ENCODE measurements at places on chromosomes 11 and 22. TPM values are rescaled to one million over a fixed set of nuclear protein-coding genes. Genes with fewer than 3 reads are reported as not detected.

DNA sequence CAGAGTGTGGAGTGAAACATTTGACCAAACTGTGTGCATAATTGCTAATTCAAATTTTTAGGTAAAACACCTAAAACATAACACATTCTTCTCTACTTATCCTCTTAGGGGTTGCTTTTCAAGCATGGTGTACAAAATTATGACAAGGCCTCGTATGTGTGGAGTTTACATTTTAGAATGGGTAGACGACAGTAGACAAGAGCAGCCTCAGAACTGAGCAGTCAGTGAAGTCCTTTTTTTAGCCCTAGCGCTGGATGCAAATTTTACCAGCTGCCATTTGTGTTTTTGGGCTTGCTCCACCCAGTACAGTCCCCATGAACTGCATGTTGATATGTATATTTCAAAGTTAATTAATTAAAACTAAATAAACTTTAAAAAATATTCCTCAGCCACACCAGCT lies 64.7 kb upstream of the TOP3B start:
- DNase-seq: no peak

DNA sequence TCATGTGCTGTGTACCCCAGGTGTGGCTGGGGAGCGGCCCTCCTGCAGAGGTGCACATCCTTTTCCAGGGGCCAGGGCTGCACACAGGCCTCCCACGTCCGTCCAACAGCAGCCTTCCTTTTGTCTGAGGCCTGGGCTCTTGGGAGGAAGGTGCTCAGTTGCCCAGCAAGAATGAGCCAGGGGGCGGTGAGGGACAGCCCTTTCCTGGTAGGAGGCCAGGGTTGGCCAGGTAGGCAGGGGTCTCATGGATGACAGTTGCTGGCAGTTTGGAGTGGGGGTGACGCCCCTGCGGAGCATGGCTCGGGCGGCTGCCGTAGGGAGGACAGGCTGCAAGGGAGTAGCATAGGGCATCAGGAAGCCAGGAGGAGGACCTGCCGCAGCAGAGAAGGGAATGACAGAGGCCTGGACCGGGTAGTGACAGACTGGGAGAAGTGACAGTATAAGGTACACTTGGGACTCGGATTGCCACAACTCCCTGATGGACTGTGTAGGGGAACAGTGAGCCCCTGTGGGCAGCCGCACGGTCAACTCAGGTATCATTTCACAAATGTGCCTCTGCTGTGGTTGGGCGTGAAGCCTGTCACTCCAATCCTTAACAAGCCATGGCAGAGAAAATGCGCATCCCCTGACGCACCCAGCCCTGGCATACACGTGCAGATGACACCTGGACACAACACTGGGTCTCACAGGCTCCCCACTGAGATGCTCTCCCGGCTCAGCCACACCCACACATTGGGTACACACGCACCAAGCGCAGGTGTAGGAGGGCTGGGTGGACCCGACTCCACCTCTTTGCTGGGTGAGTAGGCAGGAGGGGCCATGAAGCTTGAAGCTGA lies 79.7 kb downstream of the DGCR2 start:
- DNase-seq: no peak

DNA sequence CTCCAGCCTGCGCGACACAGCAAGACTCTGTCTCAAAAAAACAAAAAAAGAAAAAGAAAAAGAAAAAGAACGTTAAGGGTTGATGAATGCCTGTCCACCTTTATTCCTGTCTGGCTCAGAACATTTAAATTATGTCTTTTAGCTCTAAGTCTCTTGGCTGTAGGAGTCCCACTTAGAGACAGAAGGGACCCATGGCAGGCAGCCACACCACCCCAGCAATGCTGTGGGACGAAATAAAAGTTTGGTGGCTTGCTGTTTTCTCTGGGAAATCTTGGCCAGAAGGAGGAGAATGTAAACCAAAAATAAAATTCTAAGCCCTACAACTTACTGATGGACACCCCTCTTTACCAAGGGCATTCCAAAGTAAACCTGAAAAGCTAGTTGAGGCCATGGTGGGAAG lies 38.9 kb upstream of the GNAZ start:
- DNase-seq: no peak

The HIPK3 gene
- total RNA-seq: 50.5 TPM

The PATE2 gene
- not detected for total RNA-seq

The CDC42BPG gene
- total RNA-seq: 4.1 TPM

DNA sequence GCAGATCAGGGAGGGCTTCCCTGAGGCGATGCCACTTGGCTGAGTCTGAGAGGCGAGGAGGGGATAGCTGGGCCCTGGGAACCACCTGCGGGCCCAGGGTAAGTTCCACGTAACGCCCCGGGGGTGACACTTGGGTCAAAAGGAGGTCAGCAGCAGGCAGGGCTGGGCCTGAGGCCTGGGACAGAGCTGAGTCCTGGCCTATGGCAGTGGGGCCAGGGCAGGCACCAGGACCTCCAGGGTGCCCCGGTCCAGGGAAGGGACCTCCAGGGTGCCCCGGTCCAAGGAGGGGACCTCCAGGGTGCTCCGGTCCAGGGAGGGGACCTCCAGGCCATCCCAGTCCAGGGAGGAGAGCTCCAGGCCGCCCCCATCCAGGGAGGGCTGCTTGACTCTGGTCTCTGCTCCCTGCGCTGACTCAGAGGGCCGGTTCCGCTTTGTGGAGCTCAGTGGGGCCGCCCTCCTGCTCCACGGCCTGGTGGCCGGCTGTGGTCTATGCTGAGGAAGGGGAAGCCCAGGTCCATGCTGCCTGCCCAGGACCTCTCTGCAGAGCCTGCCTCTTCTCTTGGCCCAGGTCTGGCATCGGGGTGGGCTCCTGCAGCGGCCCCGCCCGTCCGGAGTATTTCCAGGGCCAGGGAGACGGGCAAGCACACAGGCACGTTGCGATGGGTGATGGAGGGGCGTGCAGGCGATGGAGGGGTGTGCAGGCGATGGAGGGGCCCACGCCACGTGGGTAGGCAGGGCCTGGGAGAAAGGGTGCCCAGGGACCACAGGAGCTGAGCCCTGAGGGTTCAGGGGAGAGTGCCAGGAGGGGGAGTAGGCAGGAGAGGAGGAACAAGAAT lies 19.5 kb upstream of the WNT7B start:
- DNase-seq: peak; percentile 40

The SPINDOC gene
- 23.0 TPM for total RNA-seq

DNA sequence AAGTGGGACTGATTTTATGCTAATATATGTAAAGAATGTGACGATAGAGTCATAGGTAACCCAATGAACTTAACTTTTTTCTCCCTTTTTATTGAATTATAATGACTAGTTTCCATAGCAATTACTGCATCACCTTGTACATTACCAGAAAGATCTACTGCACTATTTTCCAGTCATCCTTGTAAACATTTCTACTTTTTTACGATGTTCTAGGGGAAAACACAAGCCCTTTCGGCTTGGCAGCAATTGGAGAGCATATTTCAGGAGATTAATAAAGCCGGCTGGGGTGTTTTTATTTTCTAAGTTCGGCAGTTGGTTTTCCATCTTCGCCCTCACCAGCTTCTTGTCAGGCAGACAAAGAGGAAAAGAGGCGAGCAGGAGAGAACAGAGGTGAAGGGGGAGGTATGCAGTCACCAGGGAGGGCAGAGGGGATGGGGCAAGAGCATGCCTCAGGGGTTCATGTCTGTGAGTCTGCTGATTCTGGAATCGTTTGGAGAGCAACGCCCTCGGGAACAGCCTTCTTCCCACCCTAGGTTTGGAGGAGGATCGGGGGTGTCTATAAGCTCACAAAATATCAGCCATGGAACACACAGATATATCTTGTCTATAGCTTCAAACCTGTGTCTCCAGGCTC lies 476.4 kb downstream of the MIAT start:
- DNase-seq: no peak

The OR9Q2 gene
- not detected for total RNA-seq

DNA sequence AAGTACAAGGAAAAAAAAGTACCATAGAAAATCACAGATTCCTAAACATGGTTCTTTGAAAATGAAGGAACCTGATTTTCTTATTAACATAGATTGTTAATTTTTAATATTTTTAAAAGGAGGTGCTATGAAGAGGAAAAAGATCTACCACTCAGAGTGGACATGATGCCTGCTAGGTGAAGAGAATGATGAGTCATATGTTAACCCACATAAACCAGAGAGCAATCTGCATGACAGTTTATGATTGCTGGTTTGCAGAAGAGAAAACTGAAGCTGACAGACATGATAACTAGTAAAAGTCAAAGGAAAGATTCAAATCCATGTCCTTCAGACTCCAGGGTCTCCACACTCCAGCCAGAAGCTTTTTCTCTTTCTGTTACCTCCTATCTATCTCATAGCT lies 1231.7 kb downstream of the LRRC4C start:
- DNase-seq: no peak

DNA sequence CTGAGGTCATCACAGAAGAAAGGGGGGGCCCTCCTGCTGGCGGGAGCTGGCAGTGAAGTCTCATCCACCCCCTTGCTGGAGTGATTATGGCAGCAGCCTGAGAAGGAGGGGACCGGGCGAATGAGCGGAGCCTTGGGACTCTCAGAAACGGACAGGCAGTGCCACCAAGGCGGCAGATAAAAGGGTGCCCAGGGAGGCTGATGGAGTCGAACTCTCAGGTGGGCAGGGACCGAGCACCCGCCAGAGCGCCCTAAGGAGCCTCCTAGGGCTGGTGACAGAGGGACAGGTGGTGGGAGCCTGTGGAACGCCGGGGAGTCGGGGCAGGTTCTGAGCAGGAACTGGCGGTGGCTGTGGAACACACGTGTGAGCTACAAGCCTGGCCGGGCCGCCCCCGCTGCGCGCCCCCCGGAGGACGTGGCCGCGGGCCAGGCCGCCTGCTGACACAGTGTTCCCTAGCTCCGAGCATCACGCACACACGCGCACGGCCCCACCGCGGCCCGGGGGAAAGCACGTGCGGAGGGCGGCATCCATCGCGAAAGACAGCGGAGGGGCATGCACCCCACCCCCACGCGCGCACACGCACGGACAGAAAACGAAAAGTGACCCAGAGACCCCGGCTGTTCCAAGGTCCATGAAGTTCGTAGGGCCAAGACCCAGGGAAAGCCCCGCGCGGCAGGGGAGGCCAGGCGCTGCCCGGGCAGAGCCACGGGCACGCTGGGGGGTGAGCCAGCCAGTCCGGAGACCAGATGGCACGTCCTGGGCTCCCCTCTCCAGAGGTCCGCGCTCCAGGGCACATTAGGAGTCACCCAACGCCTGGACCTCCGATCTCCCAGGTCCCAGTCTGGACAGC lies 1.0 kb downstream of the VWCE start:
- no peak for DNase-seq

GRCh38 chr11:111512296-111513239 lies at the start of gene BTG4:
Gene BTG4 (minus strand): TSS chr11:111512386. CDS start chr11:111498776, 13,610 bp downstream.
- DNase-seq: no peak

DNA sequence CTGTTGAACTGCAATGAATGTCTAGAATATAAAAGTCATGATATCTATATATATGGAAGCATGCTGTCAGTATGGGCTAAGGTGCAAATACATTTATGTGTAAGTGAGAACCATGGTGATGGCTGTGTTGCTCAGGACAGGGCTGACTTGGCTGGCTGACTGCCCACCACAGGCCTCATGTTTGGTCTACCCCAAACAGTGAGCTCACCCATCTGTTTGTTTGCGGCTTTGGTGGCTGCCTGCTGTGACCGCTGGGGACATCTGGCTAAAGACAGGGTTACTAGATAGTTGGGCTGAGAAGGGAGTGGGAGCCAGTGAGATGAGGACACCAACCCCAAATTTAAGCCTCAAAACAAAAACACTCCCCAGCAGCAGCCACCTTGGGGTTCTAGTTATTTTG lies 6.3 kb downstream of the CD44 start:
- peak; percentile 61 for DNase-seq

DNA sequence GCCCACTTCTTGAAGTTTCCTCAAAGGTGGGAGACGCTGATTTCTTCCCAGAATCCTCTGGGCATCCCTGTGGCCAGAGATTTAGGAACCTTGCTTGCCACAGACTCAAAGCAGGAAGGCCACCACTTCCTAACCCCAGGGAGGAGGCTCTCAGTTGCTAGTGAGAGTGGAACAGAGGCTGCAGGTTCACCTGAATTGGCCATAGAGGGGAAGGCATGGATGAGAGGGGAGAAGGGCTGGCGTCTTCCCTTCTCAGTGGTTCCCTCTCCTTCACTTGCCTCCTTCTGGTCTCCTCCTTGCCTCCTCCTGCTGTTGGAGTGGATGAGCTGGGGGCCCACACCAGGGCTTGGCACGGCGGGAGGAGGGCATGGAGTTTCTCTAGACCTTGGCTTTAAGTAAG lies 185.7 kb downstream of the ADAMTS15 start:
- DNase-seq: no peak

The TUBA8 gene
- total RNA-seq: 1.3 TPM

GRCh38 chr22:35458547-35459422 lies 58.8 kb downstream of the MCM5 start:
- DNase-seq: no peak

The TRIM51 gene
- not detected for total RNA-seq

GRCh38 chr11:86249307-86250098 lies 5.0 kb downstream of the EED start:
- DNase-seq: no peak

The BAIAP2L2 gene
- total RNA-seq: not detected

All from A172 (cell line).